Fibroblast of skin of left quadriceps (primary cell): ENCODE measurements at places on chromosomes 12 and 14.

- no peak for DNase-seq
Measured at GRCh38 chr14:97640031-97640430, 842.8 kb downstream of the VRK1 start.

- no peak for DNase-seq
Measured at GRCh38 chr12:79057540-79057939, 193.0 kb downstream of the SYT1 start.

DNA sequence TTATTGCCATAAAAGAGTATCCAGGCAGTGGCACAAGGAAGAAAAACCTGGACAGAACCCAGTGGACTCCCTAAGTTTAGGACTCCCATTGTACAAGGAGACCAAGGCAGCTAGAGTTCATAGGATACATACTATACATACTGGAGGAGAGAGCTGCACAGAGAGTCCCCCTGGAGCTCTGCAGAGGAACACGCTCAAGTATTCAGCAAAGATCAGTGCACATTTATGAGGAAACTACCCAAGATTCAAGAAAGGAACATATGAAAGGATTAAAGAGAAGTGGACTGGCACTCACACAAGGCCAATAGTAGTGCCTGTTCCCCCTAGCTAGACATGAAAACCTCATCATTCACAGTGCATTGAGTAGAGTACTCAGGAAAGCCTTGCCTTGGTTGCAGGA lies 43.0 kb upstream of the CHPT1 start:
- no peak for DNase-seq

- DNase-seq: no peak
Measured at GRCh38 chr12:38389614-38390013, 73.0 kb downstream of the ALG10B start.
